ENCODE measurements at places on chromosomes 4 and X.

DNA sequence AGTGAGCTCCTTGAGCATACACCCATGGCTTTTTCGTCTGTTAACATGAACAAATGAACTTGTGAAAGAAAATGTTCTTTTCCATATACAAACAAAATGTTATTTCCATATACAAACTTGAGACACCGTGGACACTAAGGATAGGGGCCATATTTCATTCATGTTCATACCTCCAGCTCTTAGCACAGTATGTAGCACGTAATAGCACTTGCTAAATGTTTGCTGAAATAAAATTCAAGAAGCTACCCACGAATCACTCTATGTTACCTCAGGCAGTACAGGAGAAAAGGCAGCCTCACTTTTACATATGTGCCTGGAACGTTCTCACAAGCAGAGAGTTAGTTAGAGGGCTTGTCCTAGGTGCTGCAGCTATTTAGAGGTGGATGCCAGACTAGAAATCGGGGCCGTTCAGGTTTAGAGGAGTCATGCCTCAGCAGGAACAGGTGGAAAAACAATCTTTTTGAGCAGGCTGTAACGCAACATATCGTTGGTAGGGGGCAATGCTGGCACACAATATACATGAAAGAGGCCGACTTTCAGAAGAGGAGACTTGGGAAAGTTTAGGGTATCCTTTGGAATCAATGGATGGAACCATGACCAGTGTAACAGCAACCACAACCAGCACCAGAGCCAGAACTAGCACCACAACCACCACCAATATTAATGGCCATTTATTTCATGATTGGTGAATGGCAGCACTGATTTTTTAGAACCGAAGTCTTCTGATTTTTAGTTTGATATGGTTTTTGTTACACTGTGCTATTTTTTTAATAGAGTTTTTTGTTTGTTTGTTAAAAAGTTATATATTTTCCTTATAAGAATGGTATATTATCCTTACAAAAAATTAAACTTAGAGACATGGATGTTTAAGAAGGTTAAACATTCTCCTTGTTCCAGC lies 14.8 kb upstream of the PAQR3 start:
- no peak for DNase-seq

DNA sequence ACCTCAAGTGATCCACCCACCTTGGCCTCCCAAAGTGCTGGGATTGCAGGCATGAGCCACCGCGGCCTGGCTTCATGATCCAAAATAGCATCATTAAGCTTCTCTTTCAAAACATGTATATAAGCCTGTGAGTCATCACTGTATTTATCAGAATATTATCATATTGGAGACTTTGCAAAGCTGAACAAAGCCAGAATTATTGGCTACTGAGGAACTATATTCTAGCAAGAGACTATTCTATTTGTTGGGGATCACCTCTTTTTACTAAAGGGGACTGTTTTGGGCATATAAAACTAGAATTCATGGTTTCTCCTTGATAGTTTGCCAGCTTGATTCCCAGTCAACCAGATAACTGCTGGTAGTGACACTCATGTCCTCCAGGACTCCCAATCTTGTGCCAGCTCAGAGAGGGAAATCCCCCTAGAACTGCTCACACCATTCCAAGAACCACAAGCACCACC lies 40.1 kb downstream of the TET2 start:
- DNase-seq = no peak

DNA sequence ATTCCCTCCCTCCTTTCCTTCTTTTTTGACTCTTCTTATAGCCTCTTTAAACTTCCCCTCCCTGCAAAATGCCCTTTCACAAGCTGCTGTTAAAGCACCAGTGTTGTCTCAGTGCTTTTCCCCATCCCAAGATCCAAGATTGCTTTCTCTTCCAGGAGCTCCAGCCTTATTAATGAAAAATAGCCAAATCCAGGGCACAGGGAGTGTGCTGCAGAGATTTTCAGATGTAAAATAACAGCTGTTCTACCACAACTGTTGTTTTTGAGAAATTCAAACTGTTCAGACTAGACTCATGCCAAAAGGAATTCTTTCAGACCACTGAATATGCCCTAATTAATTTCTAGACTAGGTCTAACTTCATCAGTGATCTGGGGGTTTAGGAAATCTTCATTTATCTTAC lies 47.0 kb upstream of the GPC3 start:
- DNase-seq = no peak

DNA sequence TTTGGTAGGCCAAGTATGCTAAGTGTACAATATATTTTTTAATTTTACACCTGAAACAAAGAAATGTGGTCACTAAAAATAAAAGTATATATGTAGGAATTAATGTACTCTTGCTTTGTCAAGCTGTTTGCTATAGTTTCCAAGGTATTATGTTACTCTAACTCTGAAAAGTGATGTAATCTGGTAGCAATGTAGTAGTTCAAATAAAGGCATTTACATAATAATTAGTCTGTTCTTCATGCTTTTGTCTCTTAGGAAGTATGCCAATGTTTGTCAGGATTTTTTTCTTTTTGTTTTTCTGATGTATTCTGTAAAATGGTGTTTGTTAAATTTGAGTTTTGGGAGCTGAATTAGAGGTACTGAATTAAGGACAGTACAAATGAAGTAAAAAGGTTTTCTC lies 89.5 kb downstream of the PLS3 start:
- DNase-seq = no peak

GRCh38 chrX:14591976-14592375 lies 62.6 kb downstream of the GLRA2 start:
- no peak for DNase-seq

DNA sequence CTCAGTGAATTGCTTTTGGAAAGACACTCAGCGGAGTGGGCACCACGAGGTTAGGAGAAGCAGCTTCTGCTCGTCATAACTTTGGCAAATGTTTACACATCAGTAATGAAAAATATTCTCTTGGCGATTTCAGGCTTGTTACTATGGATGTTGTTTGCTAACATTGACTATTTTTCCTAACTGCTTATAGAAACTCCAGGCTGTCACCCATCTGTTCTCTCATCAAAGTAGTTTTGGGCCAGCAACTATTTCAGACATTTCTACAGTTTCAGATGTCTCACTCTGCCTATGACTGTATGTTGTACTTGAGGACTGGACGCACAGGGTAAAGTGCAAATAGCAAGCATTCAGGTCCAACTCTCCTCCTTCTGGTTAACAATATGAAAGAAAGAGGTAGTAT lies 346.7 kb downstream of the TRIML1 start:
- no peak for DNase-seq

- no peak for DNase-seq
Observed at GRCh38 chr4:91113130-91113706, 986.0 kb downstream of the CCSER1 start.

DNA sequence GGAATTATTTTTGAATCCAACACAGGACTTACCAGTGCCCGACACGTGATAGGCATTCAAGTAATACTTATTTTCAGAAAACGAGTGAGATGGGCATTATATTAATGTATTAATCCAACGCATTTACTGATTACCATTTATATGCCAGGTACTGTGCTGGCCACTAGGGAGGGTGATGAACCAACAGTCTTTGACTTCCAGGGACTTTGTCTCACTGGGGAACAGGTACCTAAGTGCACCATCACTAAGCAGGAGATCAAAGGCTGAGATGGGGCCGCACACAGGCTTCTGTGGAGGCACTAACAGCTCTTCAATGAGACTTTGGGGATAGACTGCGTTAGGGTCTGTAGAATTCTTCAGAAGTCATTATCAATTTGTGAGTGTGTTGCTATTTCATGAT lies 5.7 kb upstream of the TADA2B start:
- DNase-seq = no peak

- no peak for DNase-seq
Observed at GRCh38 chr4:85520765-85521749, 46.1 kb downstream of the ARHGAP24 start.

- no peak for DNase-seq
Observed at GRCh38 chr4:180261346-180261745, 1981.9 kb upstream of the TENM3 start.

GRCh38 chr4:8409264-8410065 lies 31.1 kb downstream of the ACOX3 start:
- no peak for DNase-seq

DNA sequence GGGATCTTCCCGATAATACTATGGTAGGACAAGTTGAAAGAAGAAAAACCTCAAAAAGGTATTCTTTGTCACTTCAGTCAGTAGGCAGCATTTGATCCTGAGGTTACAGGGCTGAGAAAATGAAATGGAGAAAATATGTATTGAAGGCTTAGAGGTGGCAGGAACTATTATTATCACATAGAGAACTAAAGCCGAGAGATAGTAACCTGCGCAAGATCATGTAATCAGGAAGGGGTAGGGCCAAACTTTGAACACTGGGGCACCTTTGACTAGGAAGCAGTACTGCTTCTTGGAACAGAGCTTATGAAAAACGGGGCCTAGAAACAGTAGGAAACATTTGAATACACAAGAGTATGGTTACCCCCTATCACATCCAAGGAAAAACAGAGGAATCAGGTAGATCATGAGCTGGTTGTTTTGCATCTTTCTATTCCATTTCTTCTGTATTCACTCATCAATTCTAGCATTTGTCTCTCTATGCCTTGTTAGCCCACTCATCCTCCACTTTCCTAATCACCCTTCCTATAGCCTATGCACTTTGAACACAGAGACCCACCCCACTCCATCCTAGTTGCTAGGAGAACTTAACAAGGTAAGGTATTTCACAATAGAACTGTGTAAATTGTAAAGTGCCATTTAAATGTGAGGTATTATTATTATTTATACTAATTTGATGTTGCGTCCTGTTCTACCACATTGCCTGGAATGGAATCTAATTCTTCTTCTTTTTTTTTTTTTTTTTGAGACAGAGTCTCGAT lies 34.6 kb upstream of the SLC9A7 start:
- DNase-seq = no peak

DNA sequence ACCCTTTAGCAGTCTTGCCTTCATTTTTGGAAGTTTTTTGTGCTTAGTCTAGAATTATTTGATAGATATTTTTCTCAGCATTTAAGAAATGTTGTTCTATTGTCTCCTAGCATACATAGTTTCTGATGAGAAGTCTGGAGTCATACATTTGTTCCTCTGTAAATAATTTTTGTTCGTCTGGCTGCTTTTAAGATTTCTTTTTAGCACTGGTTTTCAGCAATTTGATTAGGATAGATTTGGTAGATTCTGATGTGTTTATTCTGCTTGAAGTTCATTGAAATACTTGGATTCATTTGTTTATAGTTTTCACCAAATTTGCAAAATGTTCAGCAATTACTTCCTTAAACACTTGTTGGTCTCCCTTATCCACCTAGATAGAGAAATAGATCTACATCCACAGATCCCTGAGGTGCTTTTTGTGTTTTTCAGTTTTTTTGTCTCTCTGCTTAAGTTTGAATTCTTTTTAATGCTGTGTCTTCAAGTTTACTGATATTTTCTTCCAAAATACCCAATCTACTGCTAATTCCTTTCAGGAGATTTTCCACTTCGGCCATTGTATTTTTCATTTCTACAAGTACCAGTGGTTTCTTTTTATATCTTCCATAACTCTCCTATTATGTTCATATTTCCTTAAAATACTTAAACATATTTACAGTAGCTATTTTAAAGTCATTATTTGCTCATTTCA lies 64.9 kb downstream of the ABLIM2 start:
- no peak for DNase-seq
